ENCODE measurements at places on chromosomes 5 and 9. TPM values are rescaled to one million over a fixed set of nuclear protein-coding genes. Genes with fewer than 3 reads are reported as not detected.
A peak's percentile ranks its signal among the peaks of the same experiment; 100 is the strongest.

DNA sequence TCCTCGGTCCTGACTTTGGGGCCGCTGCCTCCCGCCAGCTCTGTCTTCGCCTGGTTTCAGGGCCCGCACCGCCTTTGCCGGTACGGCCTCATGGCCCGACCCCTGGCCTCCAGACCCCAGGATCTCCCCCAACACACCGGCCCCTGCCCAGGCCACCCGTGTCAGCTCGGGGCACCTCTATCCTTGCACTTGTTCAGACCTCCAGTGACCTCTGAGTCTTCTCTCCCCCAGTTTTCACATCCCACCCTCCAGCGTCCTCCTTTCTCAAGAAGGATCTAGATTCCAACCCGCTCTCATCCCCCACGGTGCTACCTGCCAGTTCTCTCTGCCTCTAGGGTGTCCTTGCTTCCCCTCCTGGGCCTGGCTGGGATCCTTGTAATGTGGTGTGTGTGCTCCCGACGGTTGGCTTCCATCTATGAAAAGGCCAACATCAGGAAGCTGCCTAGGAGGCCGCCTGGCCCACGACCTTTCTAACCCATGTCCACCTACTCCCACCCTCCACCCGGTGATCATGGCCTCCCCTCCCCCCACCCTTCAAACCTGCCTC, 61.1 kb downstream of the SPATA31C2 start:
- no peaks in the 10 kb centered on the region for H3K36me3 ChIP-seq
- H3K27ac ChIP-seq: peak overlapping the region; percentile 10
- no peak for DNase-seq
- H3K4me1 ChIP-seq: peaks cover 9% of the 10 kb centered on the region
- peaks cover 78% of the 10 kb centered on the region for H3K27me3 ChIP-seq
- H3K4me3 ChIP-seq: peak overlapping the region; percentile 83

DNA sequence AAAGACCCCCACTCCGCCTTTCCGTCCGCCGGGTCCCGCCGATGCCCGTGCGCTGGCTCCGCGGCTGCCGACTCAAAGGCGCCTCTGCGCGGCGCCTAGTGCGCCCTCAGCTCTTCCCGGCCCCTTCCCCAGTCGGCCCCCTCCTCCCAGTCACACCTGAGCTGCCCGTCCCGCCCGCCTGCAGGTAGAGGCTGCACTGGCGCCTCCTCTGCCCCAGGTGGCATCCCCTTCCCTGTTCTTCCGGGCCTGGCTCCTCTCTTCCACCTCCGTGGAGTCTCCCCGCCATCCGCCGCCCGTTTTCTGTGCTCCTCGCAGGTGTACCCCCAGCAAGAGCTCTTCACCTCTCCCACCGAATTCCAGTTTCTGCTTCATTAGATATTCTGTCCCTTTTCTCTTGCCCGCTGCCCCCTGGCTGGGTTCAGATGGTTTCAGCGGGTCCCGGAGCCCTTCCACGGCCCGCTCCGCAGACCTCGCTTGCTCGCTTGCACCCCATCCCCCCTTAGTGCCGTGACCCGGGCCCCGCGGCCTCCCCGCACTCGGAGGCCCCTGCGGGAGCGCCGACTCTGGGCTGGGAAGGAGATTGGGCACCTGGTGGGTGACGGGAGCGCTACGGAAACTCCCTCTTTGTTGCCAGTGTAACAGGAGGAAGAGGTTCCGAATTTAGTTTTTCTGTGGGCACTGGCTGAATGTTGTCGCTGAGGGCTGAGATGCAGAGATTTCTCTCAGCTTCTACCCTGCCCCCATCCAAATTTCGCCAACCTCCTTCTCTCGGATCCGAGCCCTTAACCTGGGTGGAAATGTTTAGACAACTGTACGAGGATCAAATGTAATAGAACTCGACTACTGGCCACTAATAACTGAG, 809 bp downstream of the SLC44A1 start:
- peaks cover 44% of the 10 kb centered on the region for H3K27me3 ChIP-seq
- no peaks in the 10 kb centered on the region for H3K36me3 ChIP-seq
- peak overlapping the region; percentile 82 for H3K27ac ChIP-seq
- peak; percentile 36 for DNase-seq

- no peak for DNase-seq
- no peaks in the 10 kb centered on the region for H3K4me1 ChIP-seq
- peaks cover 16% of the 10 kb centered on the region for H3K36me3 ChIP-seq
- H3K27ac ChIP-seq: no peak overlapping the region
- H3K27me3 ChIP-seq: no peaks in the 10 kb centered on the region
Measured at GRCh38 chr9:120642129-120642770, 62.3 kb upstream of the CDK5RAP2 start.

GRCh38 chr5:137040024-137040423, 459.1 kb downstream of the SPOCK1 start:
- H3K36me3 ChIP-seq: no peaks in the 10 kb centered on the region
- DNase-seq: no peak
- H3K27me3 ChIP-seq: no peaks in the 10 kb centered on the region
- no peak overlapping the region for H3K4me3 ChIP-seq

Gene BRD8
- 51.5 TPM for total RNA-seq

Gene HAPLN1
- total RNA-seq: not detected

GRCh38 chr9:109205526-109205925, 38.5 kb upstream of the FRRS1L start:
- H3K27me3 ChIP-seq: peaks cover 20% of the 10 kb centered on the region
- H3K4me3 ChIP-seq: no peak overlapping the region
- H3K36me3 ChIP-seq: no peaks in the 10 kb centered on the region
- H3K4me1 ChIP-seq: no peaks in the 10 kb centered on the region

All from activated naive CD8-positive, alpha-beta T cell treated with anti-CD3 and anti-CD28 coated beads for 36 hours (primary cell).